NCI-H524 treated with DMSO at 0.1 percent for 48 hours (cell line): ENCODE measurements at places on chromosomes 7 and 10.
A peak's percentile ranks its signal among the peaks of the same experiment; 100 is the strongest.

GRCh38 chr7:99050971-99051370, 92.9 kb downstream of the SMURF1 start:
- no peak for DNase-seq

GRCh38 chr7:116433246-116433645, 66.3 kb upstream of the CAV2 start:
- no peak for DNase-seq

- DNase-seq: no peak
Observed at GRCh38 chr7:155919391-155920067, 107.3 kb upstream of the SHH start.

- no peak for DNase-seq
Observed at GRCh38 chr10:83952314-83952713, 187.0 kb upstream of the GHITM start.

DNA sequence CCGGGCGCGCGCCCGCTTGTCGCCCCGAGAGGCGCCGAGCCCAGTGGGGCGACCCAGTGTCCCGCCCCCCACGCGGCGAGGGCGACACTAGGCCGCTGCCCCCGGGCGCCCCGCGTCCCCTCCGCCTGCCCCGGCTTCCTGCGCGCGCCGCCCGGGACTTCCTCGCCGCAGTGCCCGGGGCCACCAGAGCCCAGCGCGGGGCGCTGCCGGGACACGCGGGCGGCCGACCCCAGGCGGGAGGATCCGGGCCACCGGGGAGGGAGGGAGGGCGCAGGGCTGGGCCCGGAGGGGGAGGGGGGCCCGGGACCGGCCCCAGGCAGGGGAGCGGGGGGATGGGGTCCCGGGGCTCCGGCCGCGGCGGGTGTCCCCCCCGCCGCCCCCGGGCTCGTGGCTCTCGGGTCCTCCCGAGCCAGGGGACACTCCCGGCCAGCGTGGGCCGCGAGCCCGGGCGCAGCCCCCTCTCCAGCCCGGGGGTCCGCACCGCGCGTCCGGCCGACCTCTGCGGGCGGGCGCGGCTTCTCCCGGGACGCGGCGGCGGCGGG, 435 bp upstream of the PWWP2B start:
- DNase-seq: no peak

DNA sequence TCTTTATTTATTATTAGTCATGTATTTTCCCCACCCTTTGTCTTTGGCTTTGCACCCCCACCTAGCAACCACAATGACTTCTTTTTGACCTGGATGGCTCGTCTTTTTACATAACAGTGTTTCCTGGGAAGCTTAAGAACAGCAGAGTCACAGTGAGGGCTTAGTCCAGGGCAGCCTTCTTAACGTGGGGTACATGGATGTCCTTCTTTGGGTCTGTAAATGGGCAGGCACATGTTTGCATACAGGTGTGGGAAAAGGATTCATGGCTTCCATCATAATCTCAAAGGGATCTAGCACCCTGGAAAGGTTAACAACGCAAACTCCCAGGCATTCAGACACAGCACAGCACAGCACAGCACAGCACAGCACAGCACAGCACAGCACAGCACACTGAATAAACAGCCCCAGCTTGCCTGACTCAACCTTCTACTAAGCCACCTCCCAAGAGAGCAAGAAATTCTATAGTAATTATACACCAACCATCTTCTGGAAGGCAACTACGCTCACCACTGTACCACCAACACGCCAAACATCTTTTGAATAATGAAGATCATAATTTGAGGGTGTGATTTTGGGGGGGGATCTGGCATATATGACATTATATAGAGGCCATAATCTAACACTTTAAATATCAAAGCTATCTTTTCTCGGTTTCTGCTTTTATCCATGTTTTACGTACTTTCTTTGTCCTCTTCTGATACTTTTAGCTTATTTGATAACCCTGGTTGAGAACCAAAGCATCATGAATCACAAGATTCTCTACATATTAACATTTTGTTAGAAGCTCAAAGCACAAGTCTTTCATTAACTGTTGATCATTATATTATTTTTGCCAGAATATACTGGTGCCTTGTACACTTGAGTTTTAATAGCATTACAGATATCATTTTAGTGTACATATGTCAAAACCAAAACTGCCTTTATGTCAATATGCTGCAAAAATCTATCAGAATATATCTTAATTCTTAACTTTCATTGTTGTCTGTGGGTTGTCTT, 177.2 kb upstream of the KLF14 start:
- no peak for DNase-seq

- no peak for DNase-seq
Observed at GRCh38 chr7:143499246-143499645, 21.6 kb downstream of the TAS2R41 start.

DNA sequence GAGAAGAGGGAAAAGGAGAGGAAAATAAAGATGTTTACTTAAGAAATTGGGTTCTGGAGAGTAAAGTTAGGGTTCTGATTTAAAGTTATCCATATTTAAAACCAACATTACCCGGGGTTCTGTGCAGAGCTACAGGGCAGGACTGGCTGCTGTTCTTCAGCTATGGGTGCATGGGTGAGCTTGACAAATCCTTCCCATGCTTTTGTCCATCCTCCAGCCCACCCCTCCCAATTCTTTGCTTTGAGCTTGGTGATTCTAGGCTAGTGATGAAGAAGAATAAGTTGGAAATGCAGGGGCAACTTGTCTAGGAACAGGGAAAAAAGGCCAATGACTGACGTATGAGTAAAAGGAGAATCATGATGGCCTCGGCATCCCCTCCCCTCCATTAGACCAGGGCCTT, 636.0 kb downstream of the LRMDA start:
- no peak for DNase-seq

DNA sequence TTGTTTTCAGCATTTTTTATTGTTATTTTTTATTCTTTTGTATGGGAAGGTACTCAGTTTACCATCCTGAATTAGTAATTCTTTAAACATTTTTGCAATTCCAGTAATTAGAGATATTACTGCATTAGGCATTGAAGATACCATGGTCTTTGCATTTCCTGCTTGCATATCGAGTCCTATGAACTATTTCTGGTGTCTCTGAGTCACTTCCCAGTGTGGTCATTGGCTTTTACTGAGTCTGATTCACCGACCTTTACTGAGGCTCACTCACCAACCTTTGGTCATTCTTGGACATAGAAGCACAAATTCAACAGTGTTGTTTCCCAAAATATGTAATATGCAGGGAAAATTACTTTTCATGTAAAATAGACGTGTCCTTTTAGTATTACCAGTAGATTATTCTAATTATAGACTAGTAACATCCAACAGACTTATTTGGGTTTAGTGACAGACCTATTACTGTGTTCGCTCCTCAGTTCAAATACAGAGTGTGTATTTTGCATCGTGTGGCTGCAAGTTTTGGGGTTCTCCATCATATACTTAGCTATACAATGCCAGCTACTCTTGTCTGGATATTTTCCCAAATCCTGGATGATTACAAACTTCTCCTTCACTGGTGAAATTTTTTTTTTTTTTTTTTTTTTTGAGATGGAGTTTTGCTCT, 180.7 kb upstream of the PRSS1 start:
- DNase-seq: no peak

GRCh38 chr7:120181499-120181898, 91.5 kb upstream of the KCND2 start:
- no peak for DNase-seq

DNA sequence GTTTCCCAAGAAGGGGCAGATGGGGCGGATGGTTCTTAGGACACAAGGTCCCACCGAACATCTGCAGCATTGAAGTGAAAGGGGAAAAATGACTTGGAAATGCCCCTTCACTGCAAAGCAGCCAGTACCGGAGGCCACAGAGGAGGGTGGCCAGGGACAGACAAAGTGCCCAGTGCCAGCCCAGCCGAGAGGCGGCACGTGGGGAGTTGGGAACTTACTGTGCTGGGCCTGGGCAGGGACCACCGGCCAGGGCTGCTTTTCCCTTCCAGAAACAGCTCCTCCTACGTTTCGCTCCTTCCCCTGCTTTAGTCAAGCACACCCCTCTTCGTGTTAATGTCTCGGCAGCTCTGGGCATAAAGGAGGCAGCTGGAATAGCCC, 129.2 kb downstream of the TNS3 start:
- no peak for DNase-seq

DNA sequence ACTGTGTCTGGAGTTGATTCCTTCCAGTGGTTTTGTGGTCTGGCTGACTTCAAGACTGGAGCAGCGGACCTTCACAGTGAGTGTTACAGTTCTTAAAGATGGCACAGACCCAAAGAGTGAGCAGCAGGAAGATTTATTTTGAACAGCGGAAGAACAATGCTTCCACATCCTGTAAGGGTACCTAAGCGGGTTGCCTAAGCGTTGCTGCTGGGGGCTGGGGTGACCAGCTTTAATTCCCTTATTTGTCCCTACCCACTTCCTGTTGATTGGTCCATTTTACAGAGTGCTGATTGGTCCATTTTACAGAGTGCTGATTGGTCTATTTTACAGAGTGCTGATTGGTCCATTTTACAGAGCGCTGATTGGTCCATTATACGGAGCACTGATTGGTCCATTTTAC, 13.2 kb downstream of the AKR1B15 start:
- DNase-seq: no peak

DNA sequence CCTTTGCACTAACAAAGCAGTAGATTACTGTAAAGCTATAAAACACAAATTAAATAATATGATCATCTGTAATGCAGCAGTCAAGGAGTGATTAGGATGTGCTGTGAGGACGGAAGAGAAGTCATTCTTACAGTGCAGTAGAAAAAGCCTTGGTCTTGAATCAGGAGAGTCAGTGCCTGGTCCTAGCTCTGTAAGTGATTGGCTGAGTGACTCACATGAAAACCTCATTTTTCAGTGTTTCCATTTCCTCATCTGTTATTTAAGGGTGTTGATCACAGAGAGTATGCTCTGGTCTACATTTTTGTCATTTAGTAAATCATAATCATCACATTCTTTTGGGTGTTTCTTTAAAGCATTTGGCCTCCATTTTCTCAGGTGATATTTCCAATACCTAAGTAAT, 717.8 kb downstream of the LRMDA start:
- DNase-seq: no peak

- DNase-seq: no peak
Observed at GRCh38 chr10:92181575-92181974, 109.3 kb downstream of the CPEB3 start.

DNA sequence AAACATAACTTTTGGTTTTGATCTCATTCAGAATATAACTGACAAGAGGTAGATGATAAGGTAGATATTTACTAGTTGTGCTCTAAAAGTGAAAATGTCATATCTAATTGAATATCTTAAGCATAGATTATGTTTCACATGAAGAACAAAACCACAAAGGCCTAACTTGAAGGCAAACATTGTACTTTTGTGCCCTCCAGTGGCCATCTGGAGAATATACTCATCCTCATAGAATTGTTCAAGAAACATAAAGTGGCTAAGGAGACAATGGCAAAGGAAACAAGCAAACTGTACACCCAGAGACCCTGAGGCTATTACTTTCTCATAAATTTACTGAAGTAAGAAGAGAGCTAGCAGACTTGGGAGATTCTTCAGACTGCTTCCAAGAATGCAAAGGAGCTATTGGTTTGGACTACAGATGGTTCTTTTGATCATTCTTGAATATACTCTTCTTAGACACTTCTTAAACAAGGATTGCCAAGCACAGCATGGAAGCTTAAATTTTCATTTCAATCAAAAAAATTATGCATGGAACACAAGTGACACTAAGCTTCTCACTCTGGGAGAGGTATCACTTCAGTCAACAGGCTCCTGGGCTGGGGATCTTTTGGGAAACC, 98.2 kb upstream of the DKK1 start:
- no peak for DNase-seq

DNA sequence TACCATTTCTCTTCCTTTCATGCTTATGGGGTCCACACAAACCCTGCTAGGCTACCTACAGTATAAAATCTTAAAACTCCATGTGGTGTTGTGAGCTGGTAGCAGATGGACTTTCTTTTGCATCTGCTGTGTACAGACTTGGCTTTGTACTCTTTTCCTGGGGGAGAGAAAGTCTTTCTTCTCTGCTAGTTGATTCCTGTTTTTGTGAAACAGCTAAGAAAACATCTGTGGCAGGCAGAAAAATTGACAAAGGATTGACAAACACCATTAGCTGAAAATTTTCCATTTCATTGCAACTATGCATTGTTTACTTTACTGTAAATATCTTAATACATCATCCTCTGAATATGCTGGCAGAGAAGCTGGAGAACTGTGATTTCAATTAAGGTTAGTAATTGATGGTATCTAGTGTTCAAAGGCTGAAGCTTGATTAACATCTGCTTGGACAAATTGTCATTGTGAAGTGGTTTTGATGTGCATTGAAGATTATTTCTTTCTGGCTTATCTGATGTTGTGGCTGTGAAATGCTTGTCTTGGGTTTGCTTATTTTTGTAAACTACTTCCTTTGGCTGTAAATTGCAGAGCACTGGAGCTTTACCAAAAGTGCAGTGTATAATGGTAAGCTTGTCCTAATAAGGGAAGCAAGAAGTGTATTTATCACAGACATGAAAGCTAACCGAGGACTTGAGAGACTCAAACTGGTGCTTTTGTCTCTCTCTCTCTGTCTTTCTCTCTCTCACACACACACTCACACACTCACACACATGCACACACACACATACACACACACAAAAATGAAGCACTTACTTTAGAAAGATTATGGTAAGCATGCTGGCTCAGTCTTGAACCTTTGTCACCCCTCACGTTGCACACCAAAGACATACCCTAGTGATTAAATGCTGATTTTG, at the start of gene FOXP2:
TSS of gene FOXP2 (plus strand) at position 660 of the 908 bp plus-strand sequence. CDS start 11,697 bp downstream, outside the sequence.
- DNase-seq: peak; percentile 40

DNA sequence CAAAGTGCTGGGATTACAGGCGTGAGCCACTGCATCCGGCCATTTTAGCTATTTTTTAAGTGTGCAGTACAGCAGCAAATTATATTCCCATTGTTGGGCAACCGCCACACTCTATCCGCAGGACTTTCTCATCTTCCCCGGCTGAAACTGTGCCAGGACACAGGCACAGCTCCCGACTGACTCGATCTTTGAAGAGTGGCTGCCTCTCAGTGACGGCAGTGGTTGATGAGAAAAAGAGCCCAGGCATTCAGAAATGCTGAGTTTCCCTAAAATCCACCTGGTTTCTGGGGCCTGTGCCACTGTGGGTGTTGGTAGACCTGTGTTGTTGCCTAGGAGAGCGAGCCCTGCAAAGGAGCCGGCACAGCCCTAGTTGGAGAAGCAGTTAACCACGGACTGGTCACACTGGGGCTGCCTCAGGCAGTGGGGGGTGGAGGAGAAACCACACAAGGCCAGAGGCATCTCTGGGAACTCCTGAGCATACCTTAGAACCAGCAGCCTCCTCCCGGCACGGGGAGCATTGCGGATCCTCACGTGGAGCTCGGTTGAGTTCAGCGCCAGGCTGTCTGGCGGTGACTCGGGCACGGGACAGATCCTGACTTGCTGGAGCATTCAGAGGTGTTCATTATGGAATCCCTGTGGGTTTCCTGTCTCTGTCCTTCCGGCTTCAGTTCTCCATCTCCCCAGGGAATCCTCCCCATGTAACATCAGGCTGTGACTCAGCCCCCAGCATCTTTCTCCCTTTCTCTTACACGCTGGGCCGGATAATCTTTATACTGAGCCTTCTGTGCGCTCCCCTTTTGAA, 16.2 kb downstream of the PFKFB3 start:
- no peak for DNase-seq

- DNase-seq: no peak
Observed at GRCh38 chr7:30241767-30242166, 42.6 kb upstream of the ZNRF2 start.
